ENCODE measurements at places on chromosomes 1 and 21.

GRCh38 chr21:39208624-39209333, 25.5 kb upstream of the PSMG1 start:
- DNase-seq: no peak

DNA sequence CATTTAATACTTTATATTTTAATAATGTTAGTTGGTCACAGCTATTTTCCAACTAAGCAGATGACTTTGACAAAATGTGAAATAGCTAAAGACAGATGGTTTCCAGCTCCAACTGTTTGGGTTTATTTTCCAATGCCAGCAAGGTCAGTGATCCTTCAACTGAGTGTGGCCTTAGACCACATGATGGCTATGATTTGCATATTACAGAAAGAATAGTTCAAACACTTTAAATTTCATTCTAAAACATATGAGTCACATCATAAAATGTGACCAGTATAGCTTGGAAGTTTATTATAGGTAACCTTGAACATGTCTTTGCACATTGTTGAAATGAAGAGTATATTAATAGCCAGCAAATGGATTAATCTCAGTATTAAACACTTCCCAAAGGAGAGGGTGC, 454.0 kb upstream of the C1orf87 start:
- DNase-seq: no peak

DNA sequence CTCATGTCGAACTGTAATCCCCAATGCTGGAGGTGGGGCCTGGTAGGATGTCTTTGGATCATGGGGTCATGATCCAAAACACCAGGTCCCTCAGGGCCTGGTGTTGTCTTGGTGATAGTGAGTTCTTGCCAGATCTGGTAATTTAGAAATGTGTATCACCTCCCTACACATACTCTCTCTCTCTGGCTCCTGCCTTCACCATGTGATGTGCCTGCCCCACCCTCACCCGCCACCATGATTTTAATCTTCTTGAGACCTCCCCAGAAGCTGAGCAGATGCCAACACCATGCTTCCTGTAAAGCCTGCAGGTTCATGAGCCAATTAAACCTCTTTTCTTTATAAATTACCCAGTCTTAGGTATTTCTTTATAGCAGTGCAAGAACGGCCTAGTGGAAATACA, 136.4 kb downstream of the NR5A2 start:
- no peak for DNase-seq

DNA sequence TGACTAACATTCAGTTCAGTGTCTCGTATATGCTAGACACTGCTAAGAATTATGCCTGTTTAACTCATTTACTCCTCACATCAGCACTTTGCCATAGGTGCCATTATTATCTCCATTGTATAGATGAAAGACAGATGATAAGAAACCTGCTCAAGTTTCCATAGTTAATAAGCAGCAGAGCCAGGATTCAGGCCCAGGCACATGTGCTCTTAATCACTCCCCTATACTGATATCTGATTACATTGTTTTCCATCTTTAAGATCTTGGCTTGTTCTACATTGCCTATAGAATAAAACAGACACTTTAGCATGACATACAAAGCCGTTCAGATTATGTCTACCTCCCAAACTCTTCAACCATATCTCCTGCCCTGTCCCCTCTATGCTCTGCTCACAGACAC, 30.5 kb upstream of the USH2A start:
- DNase-seq: no peak

- DNase-seq: no peak
Observed at GRCh38 chr21:43352568-43353281, 74.2 kb downstream of the SIK1 start.

- DNase-seq: no peak
Observed at GRCh38 chr1:30089024-30089430, 634.4 kb downstream of the MATN1 start.

DNA sequence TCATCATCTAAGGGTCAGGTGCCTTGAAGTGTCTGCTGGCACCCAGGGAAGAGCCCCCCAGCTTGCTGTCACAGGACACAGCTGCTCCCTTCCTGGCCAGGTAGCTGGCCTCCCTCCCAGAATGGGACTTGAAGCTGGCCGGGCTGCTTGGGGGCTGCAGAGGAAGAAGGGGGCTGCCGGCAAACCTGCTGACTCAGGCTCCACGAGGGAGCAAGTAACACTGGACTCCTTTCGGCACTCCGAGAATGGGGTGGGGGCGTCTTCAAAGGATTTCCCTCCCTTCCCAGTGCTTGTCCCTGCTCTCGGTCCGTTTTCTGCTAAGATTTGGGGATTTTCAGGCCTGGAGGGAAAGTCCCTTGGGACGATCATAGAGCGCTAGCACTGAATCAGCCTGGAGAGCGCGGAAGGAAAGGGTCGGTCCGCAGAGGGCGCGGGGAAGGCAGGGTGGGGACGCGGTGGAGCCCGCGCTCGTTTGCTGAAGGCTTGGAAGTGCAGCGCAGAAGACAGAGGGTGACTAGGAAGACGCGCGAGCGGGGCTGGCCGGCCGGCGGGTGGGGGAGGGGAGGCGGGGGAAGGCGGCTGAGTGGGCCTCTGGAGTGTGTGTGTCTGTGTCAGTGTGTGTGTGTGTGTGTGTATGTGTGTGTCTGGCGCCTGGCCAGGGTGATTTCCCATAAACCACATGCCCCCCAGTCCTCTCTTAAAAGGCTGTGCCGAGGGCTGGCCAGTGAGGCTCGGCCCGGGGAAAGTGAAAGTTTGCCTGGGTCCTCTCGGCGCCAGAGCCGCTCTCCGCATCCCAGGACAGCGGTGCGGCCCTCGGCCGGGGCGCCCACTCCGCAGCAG, at the start of gene CSF1:
Gene CSF1 (plus strand): TSS at position 727 of the 840 bp plus-strand sequence. CDS start 175 bp downstream, outside the sequence.
- DNase-seq: no peak

DNA sequence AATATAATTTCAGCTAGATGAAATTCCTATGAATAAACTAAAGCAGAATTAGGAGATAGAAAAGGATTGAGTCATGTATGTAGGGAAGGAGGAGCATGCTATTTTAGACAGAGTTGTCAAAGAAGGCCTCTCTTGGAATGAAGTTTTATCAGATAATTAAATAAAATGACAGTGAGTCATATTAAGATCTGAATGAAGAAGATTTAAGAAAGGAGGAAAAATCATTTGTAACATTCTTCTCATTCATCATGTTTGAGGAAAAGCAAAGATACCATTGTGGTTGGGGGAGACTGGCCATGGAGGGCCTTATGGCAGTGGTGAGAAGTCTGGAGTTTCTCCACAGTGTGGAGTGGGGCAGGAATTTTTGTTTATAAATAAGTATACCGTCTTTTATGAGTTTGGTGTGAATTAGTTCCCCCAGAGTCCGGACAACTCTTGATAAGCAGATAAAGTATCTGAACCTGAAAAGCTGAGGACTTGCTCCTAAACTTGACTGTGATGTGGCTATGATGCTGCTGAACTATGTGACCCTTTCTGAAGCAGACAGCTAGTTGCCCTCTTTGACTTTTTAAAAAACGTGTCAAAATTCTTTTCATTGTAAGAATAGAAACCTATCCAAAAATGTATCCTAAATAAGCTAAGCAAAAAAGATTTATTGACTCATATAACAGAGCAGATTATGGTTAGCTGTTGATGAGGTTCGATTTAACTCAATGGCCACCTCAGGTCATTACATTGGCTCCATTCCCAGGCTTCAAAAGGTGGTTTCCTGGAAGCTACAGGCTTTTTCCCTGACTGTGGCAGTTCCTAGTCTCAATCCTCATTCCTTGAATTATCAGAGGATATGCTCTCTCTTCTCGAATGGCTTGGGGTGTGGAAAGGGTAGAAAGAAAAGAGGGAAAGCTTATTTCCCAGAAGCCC, 90.8 kb downstream of the LHX9 start:
- DNase-seq: no peak

- DNase-seq: no peak
Observed at GRCh38 chr1:238517711-238518110, 627.0 kb upstream of the ZP4 start.

GRCh38 chr1:221708987-221709386, 32.9 kb downstream of the DUSP10 start:
- DNase-seq: no peak
